A673 (cell line): ENCODE measurements at places on chromosomes 6 and 20.

DNA sequence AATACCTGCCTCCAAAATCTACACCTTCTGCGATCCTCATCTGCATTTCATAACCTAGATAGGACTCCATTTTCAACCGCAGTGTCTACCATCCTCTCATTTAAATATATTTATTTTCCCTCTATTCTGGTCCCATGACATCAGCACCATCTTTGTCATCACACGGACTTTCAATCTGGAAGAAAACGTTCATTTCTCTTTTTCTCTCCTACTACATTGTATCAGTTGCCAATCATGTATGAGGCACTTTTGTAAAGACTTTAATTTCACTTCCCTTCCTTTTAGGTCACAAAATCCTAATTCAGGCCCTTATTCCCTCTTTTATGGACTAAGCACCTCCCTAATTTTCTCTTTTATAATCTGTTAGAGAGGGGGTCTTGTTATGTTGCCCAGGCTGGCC lies 89.6 kb downstream of the PHACTR1 start:
- no peak for DNase-seq

DNA sequence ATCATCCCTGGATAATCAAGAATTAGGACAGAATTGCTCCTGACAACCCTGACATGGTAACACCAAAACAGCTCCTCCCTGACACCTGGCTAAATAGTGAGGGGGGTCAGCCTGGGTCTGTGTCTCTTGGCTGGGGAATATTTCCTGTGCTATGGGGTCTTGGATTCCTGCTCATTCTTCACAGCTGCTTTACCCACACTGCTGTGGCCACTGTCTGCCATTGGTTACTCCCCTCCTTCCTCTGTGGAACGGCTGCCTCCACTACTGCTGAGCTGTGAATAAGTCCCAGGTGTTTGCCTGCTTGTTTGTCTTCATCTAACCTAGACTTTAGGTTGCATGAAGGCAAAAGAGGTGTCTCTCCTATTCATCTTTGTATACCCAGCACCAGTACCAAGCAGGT lies 33.9 kb upstream of the TXLNB start:
- DNase-seq, result no peak

DNA sequence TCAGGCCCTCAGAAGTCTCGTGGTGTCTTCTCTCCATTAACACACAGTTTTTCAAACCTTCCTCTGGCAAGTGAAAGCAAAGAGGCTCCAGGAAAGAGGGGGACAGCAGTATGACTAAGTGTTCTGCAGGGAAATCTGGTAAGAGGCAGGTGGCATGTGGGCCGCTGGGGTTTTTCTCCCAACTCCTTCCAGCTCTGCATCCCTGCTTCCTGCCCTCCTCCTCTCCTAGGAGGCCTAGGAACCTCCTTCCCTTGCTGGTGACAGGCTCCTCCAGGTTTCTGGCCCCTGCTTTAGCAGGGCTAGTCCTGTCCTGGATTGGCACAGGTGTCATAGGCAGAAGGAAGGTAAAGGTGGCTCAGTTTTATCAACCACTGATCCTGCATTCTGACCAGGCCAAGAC lies 7.6 kb upstream of the ITCH start:
- DNase-seq, result no peak

DNA sequence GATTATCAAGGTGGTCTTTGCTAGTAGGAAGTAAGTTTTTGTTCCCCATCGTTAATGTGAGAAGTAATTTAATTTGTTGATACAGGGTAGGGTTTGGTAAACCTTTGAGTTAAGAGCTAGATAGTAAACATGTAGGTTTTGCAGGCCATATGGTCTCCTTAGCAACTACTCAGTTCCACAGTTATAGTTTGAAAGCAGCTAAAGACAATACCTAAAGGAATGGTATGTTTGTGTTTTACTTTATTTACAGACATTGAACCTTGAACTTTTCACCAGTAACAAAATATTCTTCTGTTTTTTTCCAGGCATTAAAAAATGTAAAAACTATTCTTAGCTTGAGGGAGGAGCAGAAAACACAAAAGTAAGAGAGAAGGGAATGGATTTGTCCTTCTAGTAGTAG lies 1.7 kb downstream of the CAP2 start:
- DNase-seq, result no peak

DNA sequence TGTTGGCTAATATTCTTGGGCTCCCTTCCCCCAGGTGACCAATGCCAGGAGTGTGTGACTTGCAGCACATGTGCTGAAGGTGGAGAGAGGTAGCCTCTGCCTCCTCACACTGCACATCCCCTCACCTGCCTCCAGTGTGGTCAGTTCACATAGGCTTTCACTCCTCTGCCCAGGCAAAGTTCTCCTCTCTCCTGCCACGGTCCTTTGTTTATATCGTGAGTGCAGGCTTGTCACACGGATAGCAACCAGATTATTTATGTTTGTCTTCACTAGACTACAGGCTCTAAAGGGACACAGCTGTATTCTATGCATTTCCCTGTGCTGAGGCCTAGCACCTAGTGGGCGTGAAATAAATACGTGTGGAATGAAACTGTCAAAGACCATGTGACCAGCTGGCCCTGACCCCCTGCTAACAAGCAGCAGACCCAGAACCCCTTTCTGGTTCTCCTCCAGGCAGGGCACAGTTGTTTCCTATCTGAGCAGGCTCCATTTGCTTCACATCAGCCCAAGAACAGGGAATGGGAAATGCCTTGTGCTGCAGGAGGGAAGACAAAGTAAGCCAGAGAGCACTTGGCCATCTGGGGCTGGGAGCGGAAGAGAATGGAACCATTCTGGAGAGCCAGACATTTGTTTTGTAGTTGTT lies 42.3 kb downstream of the UNC5CL start:
- no peak for DNase-seq

DNA sequence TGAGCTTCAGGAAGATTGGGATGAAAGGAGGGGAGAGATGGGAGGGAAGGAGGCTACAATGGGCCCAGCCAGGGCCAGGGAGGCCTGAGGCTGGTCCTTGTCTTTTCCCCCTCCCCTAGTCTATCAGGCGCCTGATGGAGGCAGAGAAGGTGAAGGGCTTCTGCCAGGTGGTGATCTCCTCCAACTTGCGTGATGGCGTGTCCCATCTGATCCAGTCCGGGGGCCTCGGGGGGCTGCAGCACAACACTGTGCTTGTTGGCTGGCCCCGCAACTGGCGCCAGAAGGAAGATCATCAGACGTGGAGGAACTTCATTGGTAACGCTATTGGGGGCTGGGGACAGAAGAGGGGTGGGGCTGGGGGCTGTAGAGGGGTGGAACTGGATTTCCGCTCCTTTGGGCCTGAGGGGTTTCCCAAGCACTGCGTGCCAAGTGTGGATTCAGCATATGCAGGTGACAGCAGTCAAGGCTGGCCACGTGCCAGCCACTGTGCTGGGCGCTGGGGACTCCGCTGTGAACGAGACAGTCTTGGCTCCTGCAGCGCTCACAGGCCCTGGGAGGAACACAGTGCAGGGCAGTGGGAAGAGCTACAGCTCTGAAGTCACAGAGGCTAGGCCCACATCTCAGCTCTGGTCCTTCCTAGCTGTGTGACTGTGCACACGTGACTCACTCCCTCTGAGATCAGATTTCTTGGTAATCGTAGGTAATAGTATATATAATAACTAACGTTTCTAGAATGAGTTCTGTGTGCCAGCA lies 22.7 kb downstream of the SLC12A5 start:
- DNase-seq, result peak; percentile 13

DNA sequence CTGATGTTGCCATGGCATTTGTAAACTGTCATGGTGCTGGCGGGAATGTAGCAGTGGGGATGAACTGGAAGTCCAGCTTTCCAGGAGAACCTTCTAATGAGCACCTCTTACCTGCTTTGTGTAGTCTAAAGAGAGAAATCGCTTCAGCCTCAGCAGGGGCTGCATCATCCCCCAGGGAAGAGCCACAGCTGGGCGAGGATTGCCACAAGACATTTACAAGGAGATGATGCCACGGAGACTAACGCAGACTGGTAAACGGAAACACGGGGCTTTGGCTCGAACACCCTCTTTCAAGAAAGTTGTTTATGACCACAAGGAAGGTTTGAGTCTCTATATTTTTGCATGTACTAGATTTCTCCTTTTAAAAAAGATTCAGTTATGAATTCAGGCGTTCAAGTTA lies 72.9 kb downstream of the CDH26 start:
- DNase-seq, result no peak

DNA sequence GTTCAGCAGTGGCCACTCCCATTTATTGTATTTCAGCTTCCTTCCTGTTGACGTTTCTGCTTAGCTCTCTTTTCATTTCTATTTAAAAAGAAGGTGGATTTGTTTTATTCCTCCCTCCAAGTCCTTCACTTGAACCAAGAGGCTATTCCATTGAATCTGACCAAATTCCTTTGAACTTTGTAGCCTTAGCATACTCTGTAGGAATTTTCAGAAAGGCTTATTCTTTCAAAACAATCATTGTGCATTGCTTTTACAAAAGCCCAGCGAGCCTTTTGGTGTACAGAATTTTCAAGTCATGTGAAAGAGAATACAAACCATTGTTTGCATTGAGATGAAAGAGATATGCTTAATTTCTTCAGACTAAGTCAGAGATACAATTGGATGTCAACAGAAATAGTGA lies 151.0 kb upstream of the INSM1 start:
- no peak for DNase-seq

GRCh38 chr6:43780941-43781928 lies 11.2 kb downstream of the VEGFA start:
- no peak for DNase-seq

DNA sequence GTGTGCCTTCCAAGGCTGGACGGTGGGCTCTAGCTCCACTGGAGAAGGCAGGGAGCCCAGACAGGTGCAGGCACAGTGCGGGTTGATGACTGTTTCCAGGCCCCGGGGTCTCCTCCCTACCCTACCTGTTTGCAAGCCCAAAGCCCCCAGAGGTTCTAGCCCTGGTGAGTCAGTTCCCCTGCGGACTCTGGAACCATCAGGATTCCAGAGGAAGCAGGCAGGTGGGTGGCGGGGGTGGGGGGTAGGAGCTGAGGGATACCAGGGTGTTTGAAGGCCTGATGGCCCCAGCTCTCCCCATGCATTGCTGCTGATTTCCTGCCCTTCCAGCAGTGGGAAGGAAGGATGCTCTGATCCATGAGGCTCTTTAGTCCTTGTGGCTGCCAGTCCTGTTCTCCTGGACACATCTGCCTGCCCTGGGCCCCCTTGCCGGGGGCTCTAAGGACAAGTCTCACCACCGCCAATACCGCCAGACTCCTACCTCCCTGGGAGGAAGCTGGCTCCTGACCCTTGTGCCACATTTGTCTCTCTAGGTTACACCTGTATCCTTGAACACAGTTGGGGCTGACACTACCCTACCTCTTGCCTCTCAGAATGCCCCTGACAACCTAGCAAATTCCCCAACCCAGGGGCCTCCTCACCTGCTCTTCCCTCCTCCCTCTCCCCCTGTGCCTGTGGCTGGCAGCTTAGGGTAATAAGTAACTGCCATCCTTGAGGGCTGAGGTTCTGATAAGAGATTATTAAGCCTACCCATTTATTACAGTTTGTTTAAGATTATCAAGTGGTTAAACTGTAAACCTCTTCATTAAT lies 21.7 kb downstream of the KCNK5 start:
- DNase-seq, result no peak

- no peak for DNase-seq
Observed at GRCh38 chr6:163100259-163100658, 314.3 kb upstream of the QKI start.

DNA sequence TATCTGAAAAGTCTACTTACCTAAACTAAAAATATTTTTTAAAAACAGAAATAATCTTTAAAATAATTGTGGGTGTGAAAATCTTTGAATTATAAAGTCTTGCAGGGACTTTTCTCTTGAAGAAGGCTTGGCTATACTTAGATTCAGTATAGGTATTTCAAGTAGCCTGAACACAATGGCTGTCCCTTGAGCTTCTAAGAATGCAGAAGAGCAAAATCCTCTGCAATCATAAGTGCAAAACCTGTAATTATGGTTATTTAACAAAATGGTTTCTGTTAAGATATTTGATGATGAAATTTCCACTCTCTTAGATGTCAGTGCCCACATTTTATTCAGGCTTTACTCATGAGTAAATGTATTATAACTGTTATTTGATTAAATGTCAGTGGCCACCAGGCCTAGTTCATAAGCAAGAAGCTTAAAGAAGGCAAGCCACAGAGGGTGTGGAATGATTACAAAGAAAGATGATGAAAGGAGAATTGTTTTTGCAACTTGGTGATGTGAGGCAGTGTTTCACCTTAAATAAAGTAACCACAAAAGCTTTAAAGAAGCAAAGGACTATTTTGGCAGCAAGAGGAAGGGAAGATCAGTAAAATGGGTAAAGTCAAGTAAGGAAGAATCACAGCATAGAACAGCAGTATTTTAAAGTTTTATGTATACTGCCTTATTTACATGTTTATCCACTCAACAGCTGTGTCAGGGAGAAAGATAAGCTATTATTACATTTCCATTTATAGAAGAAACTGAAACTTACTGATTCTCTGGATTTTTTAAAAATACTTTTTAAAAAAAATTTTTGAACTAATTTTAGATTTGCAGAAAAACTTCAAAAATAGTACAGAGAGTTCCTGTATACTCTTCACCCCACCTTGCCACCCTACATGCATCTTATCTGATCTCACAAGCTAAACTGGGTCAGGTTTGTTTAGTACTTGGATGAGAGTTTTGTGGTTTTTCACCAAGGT lies 351.2 kb upstream of the RUNX2 start:
- DNase-seq, result no peak

- DNase-seq, result peak; percentile 73
Observed at GRCh38 chr6:69835414-69836179, 30.8 kb upstream of the COL19A1 start.

DNA sequence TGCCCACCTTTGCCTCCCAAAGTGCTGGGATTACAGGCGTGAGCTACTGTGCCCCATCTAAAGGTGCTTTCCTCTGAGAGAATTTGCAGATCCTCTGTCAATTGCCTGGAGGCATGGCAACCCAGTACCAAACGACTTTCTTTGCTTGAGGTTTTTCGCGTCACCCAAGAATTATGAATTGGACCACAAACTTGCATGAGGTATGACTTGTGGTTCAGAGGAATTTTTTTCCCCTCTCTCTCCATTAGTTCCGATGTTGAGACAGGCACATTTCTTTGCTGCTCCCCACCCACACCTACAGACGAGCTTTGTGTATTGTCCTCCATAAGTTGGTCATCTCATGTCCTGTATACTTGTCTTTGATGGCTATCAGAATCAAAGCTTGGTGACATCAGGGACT lies 11.8 kb upstream of the SCAF8 start:
- no peak for DNase-seq

- DNase-seq, result no peak
Observed at GRCh38 chr6:15325540-15325955, 79.7 kb downstream of the JARID2 start.

DNA sequence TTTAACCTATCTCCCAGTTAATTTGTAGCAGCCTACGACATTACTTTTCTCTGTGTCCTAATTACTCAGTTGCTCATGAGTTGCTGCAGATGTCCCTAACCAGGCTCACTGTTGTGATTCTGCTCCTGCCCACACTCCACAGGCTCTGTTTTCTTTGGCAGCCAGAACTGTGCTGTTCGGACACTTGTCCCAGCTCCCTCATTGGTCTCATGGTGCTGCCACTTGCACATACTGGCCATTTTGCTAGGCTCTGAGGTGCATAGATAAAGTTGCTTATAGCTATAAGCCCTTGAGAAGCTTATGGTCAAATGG lies 55.0 kb downstream of the NOX3 start:
- DNase-seq, result no peak
